Common myeloid progenitor, CD34-positive (primary cell): ENCODE measurements at places on chromosomes 12 and 14.

GRCh38 chr12:26845057-26845666 is 12.2 kb upstream of the ITPR2 start:
- DNase-seq, result peak; percentile 58

GRCh38 chr12:75975702-75976101 is 55.9 kb downstream of the PHLDA1 start:
- no peak for DNase-seq

DNA sequence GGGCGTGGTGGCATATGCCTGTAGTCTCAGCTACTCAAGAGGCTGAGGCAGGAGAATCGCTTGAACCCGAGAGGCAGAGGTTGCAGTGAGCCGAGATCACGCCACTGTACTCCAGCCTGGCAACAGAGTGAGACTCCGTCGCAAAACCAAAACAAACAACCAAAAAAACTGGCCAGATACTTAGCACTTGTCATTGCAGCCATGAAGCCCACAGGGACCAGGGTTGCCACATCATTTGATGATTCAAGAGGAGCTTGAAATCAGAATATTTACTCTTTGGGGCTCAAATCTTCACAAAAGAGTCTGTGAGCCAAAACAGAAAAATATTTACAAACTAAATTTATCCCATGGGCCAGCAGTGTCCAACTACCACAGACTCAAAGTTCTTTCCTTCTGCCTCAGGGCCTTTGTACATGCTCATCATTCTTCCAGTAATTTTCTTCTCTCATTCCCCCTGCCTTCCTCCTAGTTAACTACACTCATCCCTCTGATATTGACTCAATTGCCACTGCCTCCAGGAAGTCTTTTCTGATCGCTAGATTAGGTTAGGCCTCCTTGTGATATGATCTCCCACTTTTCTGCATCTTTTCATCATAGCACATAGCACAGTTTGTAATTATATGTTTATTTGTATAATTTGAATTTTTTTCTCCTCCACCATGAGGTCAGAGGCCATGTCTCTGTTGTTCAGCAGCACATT is 130.8 kb upstream of the PLEKHG7 start:
- DNase-seq, result no peak

DNA sequence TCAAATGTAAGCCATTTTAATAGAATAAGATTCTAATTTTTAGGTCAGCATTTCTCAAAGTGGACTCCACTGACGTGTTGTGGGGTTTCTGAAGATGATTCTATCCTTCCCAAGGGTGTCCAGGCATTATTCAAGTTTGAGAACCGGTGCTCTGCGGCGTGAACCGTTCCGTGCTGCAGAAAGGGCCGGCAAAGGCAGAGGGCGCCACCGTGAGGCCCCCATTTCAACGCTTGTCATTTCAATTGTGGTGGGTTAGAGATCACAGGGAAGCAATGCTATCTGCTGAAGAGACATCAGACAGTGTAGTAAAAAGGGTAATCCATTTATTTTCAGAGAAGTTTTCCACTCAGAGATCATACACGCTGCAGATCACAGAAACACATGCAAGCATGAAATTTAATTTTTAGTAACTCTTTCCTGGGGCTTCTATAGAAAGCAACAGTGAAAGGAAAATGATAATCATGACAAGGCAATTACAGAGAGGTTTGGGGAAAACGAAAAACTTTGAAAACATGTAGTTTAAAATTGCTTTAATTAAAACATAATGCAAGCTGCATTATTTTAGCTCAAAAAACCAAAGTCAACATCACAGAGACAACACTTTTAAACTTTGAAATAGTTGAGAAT is 201.7 kb downstream of the EXOC5 start:
- DNase-seq, result peak; percentile 42

- no peak for DNase-seq
These were observed 113.9 kb downstream of the RBM19 start for GRCh38 chr12:113852264-113852663.

GRCh38 chr14:64815257-64815656 is 64.5 kb downstream of the SPTB start:
- no peak for DNase-seq

DNA sequence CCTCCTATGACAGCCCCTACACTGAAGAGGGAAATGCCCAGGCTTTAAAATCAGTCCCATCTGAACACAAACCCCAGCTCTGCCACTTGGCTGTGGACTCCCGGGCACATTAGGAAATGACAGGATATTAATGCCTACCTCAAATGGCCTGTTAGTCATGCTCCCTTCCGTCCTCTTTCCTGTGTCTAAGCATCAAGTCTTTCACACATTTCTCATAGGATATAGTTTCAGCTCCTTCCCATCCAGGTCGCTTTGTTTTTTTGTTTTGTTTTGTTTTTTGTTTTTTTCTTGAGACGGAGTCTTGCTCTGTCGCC is 16.1 kb downstream of the PLEK2 start:
- DNase-seq, result no peak

GRCh38 chr12:31629756-31630732 is 29.4 kb upstream of the ETFBKMT start:
- DNase-seq, result no peak

DNA sequence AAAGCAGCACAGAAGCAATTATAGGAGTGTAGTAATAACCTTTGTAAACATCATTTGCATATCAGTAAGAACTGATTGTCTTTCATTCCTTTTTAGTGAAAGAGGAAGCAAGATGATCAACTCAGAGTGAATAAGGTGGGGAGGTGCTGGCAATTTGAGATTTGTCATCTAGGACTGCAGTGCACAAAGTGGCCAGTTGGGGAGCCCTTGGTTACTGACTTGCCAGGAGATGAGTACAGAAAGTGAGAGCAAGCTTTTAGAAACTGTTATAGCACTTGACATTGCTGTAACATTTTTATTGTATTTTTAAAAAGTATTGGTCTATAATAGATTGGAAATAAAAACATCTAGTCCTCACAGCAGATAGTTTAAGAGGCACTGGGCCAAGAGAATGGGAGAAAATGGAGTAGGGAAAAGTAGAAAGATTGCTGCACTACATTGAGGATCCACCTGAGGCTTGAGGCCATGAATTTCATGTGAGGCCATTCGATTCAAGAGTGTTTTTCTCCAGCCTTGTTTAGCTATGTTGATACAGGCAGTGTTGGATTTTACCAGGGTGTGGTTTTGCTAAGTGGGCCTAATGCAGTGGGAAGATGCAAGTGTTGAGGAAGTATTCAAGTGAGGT is 98.2 kb downstream of the SNAPC1 start:
- peak; percentile 31 for DNase-seq

DNA sequence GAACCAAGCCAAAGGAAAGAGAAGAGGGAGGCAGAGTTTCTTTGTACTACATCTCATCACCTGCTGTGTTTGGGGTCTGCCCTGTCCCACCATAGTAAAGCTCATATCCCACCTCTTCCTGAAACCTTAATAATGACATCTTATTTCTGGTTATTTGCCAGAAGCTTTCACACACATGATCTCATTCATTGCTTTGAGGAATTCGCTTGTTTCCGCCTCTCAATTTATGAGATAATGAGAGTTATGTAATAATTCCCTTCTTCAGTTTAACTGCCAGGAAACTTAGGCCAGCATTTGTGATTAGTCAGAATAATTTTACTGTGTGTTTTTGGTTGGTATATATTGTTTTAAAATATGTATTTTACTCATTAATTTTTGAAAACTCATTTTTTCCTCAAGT is 205.2 kb downstream of the CACNA1C start:
- peak; percentile 37 for DNase-seq

GRCh38 chr14:70803321-70804310 is 5.7 kb downstream of the MAP3K9 start:
- peak; percentile 71 for DNase-seq

DNA sequence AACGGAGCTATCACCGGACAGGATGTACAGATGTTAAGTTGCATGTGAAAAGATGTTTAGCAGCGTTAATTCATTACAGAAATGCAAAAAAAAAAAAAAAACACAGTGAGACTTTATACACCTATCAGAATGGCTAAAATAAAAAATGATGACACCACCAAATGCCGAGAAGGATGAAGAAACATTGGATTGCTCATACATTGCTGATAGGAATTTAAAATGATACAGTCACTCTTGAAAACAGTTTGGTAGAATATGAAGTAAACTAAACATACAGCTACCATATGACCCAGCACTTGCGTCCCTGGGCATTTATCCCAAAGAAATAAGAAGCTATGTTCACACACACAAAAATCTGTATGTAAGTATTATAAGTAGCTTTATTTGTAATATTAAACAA is 574.1 kb downstream of the SLC16A7 start:
- no peak for DNase-seq

- no peak for DNase-seq
These were observed 94.1 kb downstream of the PIK3C2G start for GRCh38 chr12:18355429-18355828.

DNA sequence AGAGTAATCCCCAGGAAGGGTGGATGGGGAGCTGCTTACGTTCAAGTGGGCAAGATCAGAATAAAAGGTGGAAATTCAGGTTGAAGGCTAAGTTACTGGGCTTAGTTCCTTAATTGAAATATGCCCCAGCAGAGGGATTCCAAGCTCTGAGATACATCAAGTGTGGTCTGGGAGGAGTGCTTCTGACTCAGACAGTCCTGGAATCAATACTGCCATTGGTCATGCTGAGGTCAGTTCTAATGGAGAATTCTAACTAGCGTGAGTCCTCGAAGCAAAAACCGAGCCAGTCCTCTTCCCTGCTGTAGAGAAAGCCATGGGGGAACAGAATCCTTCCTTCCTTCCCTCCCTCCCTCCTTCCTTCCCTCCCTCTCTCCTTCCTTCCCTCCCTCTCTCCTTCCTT is 39.9 kb downstream of the NOS1 start:
- DNase-seq, result no peak

- peak; percentile 99 for DNase-seq
These were observed at the start of gene RAB21 for GRCh38 chr12:71754461-71755145. Gene RAB21, plus strand, starts transcription at chr12:71754863. Its CDS starts 267 bp downstream, at chr12:71755130.

DNA sequence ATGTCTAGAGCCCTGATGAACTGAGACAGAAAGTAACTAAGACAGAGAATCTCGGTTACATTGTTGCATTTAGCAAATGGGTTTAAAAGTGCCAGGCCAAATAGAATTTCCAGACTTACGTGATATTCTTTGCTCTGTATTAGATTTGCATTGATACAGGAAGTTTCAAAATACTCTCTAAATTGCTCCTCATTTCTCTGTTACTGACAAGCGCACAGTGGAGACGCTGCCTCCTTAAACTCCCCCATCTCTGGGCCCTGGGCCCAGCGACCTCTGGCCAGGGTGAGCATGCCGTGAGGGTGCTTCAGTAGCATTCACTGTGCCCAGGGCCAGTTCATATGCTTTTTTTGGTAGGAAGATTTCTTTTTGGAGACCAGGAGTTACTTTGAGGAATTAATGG is 22.9 kb upstream of the EVL start:
- DNase-seq, result no peak

DNA sequence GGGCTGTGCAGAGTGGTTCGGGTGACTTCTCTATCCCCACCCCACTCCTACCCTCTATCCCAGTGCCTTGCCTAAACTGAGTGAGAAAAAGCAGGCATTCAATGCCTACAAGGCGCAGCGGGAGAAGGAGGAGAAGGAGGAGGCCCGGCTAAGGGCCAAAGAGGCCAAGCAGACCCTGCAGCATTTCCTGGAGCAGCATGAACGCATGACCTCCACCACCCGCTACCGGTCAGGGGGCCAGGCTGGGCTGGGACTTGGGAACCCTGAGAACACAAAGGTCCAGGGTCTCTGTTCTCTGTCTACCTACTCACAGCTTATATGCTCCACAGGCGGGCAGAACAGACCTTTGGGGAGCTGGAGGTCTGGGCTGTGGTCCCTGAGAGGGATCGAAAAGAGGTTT is 11.7 kb downstream of the PRPF40B start:
- no peak for DNase-seq

GRCh38 chr12:50609292-50609874 is 104.6 kb downstream of the DIP2B start:
- no peak for DNase-seq

- DNase-seq, result no peak
These were observed 40.3 kb downstream of the CEP128 start for GRCh38 chr14:80901260-80901659.

GRCh38 chr12:12400793-12401192 is 43.9 kb downstream of the BORCS5 start:
- DNase-seq, result no peak

GRCh38 chr14:58718226-58719205 is 80.8 kb downstream of the DACT1 start:
- peak; percentile 67 for DNase-seq

DNA sequence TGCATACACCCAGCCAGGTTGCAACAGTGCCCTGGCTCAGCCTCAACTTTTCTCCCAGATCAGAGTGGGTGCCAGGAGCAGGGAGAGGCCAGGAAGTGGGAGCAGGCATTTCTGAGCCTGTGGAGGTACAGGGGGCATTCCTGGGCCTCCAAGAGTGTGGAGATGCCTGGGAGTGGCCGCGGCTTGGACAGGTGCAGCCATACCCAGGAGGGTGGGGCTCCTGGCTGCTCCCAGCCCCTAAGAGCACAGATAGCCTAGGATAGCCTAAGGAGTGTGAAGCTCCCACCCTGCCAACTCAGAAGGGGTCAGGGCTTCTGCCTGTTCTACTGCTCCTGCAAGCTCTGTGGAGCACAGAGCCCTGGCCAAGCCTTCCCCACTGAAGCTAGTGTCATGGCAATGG is 543.4 kb downstream of the RPL10L start:
- DNase-seq, result no peak

GRCh38 chr12:46814143-46814542 is 11.7 kb downstream of the SLC38A4 start:
- no peak for DNase-seq

GRCh38 chr12:69324797-69325466 is 23.2 kb upstream of the LYZ start:
- DNase-seq, result no peak
